GM12892 (cell line): ENCODE measurements at places on chromosomes 6 and 20.

DNA sequence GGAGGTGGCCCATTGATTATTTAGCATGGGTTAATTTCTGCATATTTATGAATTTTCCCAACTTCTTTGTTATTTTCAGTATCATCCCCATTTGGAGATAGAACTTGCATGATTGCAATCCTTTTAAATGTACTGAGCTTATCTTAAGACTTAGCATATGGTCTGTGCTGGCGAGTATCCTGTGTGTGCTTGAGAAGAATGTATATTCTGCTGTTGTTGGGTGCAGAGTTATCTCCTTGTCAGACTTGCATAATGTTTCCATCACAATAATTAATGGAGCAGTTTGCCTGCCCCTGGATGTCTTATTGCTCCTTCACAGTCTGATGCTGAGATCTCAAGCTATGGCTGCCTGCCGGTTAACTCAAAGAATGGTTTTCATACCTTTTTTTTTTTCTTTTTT, 112.6 kb downstream of the CDYL start:
- DNase-seq, result no peak

DNA sequence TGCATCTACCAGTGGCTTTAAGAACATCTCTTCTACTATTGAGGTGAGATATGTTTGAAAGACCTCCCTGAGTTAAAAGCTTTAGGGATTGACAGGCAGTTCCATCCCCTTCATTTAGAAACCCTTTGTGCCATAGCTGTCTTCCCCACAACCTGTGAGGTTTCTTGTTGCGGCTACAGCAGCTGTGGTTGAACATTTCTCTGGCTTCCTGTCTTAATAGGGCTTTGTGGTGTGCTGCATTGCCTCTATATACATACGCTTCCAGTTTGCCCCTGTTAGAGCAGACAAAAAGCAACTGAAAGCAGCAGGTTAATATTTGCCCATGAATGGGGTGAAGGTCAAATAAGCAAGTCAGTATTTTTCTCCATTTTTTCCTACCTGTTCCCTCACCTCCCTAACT, 210.2 kb downstream of the TMEM200A start:
- no peak for DNase-seq

- DNase-seq, result no peak
Measured at GRCh38 chr6:147226163-147226724, 22.0 kb downstream of the STXBP5 start.

DNA sequence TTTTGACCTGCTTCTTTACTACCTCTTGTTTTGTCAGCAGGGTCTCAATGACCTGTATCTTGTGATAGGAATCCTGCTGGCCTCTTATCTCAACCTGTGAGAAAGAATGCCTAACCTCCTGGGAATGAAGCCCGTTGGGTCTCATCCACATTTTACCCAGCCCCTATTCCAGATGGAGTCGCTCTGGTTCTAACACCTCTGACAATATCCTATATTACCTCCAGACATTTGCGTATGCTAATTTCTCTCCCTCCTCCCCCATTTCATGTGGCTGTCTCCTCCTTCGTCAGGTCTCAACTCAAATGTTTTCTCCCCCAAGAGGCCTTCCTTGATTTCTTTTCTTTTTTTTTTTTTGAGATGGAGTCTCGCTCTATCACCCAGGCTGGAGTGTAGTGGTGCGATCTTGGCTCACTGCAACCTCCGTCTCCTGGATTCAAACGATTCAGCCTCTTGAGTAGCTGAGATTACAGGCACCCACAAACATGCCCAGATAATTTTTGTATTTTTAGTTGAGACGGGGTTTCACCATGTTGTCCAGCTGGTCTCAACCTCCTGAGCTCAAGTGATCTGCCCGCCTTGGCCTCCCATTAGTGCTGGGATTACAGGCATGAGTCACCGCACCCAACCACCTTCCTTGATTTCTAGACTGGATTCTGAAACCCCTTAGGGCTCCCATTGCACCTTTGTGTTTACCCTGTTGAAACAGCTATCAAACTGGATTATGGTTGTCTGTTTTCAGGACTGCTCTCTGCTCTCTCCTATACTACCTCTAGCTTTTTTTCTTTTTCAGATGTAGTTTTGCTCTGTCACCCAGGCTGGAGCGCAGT, 49.5 kb upstream of the B4GALT5 start:
- no peak for DNase-seq

GRCh38 chr6:71349976-71350615, 61.5 kb downstream of the OGFRL1 start:
- DNase-seq, result no peak

DNA sequence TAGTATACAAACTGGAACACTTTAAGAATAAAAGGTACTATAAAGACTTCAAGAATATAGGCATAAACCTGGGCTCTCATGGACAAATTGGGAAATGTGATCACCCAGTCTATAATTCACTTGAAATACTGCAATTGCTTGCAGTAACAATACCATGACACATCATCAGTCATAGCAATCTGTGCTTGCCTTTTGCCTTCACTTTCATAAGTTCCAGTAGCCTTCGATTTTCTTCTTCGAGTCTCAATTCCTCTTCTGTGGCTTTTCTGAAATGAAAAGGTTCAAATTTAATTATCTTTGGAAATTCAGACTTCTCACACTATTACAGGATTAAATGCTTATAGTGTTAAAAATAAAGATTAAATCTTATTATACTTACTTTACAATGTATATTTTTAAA, 96.3 kb upstream of the ZBTB24 start:
- DNase-seq, result no peak

- DNase-seq, result no peak
Measured at GRCh38 chr6:47405273-47405672, 72.3 kb upstream of the CD2AP start.

- no peak for DNase-seq
Measured at GRCh38 chr6:36336208-36336710, 429 bp downstream of the BNIP5 start.

- DNase-seq, result no peak
Measured at GRCh38 chr6:105373481-105373880, 29.4 kb downstream of the PREP start.

GRCh38 chr6:125120054-125120590, 33.5 kb upstream of the TPD52L1 start:
- no peak for DNase-seq

- DNase-seq, result no peak
Measured at GRCh38 chr6:16822975-16823717, 61.9 kb upstream of the ATXN1 start.

- DNase-seq, result no peak
Measured at GRCh38 chr20:54197621-54198604, 10.0 kb upstream of the PFDN4 start.

GRCh38 chr20:48706116-48706656, 121.6 kb downstream of the PREX1 start:
- no peak for DNase-seq
